NCI-H187 (cell line): ENCODE measurements at places on chromosomes 1 and 21.

DNA sequence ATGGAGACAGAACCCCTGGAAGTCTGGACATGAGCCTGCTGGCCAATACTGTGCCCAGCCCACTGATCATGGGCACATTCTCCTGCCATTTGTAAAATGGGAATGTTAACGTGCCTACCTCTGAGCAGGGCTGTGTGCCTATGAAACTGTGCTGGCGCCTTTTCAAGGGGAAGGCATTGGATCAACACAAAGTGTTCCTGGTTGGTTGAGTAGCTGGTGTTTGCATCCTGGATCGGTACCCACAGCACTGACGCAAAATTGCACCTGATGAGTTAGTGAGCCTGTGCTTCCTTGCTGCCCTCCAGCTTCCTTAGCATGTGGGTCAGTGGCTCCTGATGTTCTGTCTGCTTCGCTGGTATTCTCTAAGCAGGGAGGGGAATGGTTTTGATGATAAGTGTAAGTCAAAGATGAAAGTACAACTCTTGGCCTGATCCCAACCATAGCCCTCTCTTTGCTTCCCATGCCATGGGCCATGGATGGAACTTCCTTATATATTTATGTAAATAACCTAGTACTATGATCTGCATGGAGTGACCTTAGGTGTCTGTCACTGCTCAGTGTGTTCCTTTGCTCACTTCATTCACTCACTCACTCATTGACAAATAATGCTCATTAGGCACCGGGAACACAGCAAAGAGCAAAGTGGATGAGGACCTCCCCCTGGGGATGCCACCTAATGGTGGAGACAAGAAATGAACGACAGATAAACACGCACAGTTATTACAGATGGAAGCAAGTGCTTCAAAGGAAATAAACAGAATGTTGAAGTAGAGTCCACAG, 22.7 kb downstream of the MAB21L3 start:
- DNase-seq: no peak

GRCh38 chr1:173300061-173301044, 93.2 kb upstream of the TNFSF4 start:
- no peak for DNase-seq

DNA sequence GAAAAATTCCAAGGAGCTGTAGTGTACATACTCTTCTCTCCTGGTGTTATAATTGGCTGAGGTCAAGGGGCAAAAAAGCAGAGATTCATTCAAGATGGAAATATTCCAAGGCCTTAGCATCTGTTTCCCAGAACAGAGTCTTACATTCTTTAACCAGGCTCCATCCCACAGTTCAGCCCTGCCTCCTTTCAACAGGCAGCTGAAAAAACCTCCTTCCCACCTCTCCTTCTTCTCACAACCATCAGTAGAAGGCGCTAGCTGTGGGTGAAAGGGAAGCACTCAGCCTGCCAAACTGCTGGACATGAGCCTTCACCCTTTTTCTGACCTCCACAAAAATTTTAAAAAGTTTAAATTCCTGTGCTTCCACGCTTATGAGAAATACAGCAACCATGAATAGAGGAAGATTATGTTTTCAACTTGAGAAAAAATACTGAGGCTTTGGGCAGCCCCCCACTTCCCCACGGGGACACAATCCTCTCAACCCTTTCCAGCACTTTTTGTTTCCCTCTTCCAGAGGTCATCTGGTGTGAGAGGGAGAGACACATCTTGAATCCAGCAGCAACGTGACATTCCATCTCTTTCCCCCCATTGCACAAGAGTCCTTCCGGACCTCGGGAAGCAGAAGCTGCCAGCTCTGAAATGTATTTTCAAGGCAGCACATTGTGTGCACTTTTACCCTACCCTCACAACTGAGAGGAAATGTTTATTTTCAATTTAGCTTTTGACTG, 43.2 kb upstream of the FMO2 start:
- no peak for DNase-seq

DNA sequence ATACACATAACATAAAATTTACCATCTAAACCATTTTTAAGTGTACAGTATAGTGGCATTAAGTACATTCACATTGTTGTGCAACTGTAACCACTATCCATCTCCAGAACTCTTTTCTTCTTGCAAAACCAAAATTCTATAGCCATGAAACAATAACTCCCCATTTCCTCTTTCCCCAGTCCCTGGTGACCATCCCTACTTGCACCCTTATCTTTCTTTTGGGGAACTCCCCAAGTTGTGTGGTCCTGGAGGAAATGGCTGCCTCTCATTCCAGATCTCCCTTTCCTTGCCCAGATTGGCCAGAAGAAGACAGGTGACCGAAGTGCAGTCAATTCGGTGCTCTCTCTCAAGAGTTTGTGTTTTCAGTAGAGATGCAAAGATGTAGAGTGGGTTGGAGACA, 389.6 kb upstream of the C1orf87 start:
- no peak for DNase-seq

DNA sequence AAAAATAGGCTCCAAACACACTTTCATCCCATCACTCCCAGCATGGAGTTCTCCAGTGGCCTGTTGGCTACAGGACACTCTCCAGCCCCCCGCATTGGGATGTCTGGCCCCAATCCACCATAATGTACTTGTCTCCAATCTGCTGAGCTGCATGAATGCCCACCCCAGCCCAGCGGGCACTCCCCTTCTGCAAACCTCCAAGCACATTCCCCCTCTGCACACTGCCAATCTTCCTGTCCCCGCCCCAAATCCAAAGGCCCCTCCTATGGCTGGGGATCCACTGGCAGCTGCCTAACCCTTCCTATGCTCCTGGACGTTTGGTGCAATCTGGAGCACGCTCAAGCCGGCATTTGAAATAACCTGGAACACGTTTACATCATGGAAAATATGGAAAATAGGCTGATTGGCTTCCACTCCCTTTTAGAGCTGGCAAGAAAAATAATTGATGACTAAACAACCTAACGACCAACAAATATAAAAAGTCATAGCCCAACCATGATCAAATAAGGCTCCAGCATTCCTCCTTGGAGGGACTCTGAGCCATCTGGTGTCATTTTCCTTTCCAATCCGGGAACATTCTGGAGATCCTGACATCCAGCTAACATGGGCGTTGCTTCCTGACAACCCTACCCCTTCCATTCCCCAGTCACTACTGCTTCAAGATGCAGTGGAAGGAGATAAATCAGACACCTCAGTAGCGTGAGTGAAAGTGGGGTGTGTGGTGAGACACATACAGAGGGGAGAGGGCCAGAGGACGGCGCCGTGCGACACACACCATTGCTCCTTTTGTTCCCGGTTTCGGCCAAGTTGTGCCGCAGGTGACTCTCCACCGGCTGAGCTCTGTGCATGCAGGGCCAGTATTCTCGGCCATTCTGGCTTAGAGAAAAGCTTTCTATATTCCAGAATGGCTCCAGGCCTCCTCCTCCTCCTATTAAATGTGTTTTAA, 41.6 kb downstream of the PDE9A start:
- DNase-seq: no peak

- no peak for DNase-seq
Measured at GRCh38 chr1:42290130-42290529, 44.9 kb downstream of the FOXJ3 start.

GRCh38 chr1:189237008-189237407, 1240.7 kb downstream of the BRINP3 start:
- DNase-seq: no peak

DNA sequence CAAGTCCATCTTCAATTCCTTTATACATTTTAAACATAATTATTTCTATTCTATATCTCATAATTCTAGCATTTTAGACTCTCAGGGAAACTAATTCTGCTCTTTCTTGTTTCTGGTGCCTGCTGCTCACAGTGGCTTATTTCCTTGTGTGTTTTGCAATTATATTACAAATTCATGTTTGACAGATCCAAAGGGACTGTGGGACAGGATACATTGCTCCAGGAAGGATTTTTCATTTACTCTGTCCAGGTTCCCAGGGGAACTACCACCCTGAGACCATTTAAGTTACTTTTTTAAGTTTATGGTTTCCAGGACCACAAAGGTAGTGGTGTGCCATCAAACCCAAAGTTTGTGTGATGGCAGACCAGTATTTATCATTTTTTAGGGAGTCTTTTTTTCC, 6.6 kb downstream of the TTC39A start:
- no peak for DNase-seq

GRCh38 chr1:233090746-233091494, 140.5 kb downstream of the NTPCR start:
- DNase-seq: no peak

DNA sequence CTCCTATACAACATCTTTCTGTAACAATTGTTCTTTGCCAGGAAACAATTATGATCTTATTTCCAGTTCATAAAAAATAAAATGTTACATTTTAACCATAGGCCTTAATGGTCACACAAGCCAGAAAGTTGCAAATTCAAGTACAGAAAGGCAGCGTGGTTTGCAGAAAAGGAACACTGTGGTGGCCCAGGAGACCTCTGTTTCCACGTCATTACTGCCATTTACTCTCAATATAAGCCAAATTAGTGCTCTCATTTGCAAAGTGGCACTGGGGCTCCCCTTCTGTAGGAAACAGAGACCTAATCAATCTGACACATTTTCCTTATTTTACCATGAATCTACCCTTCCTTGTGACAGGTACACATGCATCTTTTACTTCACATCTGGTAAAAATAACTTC, 79.3 kb upstream of the TLR5 start:
- no peak for DNase-seq

- no peak for DNase-seq
Measured at GRCh38 chr1:111197598-111198284, 2.7 kb downstream of the DENND2D start.

DNA sequence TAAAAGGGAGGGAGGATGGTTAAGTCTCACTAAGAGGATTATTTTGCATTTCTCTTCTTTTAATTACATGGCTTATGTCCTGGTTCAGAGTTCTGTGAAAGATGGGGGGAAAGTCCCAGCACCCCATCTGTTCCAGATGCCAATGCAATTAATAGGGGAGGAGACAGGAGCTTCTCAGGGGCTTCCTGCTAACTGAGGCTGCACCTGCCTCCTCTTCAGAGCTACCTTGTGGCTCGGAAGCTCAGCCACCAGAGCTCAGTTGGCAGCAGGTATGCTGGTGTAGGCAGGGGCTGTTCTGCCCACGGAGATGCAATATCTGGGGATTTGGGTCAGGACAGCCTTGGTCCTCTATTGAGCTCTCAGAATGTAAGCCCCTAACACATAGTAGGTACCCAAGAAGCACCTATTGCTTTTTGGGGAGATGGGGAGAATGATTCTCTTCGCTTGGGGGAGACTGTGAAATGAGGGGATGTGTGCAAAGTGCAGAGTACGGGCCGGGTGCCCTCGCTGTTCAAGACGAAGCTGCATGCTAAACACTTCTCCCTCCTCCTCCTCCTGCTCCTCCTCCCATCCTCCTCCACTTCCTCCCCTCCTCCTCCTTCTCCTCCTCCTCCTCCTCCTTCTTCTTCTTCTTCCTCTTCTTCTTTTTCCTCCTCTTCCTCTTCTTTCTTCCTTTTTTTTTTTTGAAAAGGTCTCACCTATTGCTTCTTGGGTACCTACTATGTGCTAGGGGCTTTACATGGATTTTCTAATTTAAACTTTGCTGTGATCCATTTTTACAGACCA, 279.0 kb downstream of the PTPRU start:
- no peak for DNase-seq

GRCh38 chr1:56627019-56627635, 18.0 kb upstream of the PRKAA2 start:
- no peak for DNase-seq

DNA sequence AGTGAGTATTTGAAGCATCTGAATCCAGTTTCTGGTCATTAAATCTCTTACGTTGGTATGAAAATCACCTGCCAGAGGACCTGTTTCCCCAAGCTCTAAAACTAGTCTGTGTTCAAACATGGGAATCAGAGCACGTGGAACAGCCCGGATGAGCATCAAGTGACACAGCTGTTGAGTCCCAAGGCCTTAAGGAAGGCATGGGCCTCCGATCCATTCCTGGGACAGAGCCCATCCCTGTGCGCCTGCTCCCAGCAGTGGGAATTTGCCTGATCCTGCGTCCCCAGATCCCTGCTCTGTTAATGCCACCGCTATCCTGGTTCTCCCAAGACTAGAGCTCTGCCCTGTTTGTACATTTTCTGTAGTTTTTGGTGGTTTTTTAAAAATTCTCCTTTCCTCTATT, 68.4 kb upstream of the FBXO28 start:
- DNase-seq: no peak

DNA sequence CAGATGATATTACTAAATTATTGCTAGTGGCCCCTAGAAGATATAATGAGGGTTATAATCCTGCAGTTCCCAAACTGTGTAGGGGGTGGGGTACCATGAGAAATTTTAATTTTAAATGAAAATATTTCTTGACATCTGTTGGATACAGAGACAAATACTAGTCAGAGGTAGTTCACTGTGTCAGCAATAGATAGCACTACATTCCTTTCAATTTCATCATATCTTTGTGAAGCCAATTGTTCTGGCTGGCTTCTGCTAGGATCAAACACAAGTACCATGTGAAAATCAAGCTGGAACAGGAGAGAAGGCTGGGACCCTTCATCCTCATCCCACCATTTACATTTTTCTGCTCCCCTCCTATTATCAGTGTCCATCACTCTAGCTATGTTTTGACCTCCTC, 208.1 kb downstream of the USH2A start:
- DNase-seq: no peak

GRCh38 chr21:34894401-34894800, 154.7 kb downstream of the RUNX1 start:
- DNase-seq: no peak

DNA sequence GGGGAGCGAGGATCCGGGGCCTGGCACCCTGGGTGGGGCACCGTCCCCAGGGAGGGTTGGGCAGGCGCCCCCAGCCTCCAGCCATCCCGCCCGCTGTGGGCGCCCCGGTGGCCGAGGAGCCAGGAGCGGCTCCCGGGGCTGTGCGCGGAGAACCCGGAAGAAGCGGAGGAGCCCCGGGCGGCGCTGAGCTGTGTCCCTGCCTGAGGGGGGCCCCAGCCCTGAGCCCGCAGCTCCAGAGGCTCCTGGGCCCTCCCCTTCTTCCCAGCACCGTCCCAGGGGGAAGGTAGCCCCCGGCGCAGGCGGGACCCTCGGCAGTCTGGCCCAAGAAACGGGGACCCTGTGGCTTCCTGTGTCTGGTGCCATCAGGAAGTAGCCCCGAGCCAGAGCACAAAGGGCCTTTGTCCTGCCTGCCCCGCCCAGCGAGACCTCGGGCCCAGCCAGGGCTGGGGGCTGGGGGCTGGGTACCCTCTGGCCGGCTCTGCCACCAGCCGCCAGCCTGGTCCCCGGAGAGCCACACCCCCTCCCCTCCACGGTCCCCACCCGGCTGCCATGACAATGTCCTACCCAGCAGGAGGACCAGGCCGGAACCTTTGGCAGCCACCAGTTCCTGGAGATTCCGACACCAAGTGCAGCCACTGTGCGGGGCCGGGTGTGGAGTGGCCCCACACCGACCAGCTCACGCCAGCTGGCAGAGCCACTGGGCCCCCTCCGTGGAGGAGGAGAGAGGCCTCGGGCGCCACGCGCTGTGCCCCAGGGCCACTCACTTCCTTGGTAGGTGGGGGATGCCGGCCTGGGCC, 15.6 kb upstream of the TTLL10 start:
- DNase-seq: no peak

GRCh38 chr1:170203693-170204092, 57.9 kb downstream of the NTMT2 start:
- DNase-seq: no peak
